ENCODE measurements at places on chromosomes 5 and 9. TPM values are rescaled to one million over a fixed set of nuclear protein-coding genes. Genes with fewer than 3 reads are reported as not detected.

DNA sequence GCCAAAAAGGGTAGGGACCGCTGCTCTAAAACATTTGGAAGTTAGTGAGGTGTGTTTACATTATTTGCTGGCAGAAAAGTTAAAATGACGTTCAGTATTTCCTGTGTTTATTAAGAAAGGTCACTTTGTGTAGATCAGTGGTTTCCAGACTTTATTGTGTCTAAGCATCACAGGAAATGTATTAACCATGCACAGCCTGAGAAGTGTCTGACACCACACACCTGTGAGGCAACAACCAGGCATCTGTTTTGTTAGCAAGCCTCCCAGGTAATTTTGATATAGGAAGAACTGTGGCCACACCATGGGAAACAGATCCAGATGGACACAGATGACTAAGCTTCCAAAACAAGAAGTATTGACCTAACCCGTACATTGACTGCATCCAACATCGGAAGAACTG, 12.0 kb downstream of the TTC1 start:
- no peak for DNase-seq

DNA sequence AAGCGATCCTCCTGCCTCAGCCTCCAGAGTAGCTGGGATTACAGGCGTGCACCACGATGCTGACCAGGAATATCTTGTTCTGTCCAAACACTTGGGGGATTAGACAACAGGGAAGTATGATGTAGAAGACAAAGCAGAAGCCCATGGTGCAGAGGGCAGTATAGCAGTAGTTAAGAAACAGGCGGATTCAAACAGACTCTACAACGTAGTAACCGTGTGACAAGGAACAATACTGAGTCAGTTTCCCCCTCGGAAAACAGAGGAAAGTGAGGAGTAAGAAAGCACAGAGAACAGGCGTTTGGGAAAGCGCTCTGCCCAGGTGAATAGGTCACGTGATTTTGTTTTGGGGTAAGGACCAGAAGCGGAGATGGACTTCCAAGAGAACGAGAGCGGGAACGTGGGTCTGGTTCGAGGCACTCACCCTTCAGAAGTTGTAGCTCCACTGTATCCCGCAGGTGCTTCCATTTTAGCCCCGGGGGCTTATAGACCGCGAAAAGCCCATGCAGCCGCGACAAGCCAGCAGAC, 306 bp downstream of the TRUB2 start:
- no peak for DNase-seq

DNA sequence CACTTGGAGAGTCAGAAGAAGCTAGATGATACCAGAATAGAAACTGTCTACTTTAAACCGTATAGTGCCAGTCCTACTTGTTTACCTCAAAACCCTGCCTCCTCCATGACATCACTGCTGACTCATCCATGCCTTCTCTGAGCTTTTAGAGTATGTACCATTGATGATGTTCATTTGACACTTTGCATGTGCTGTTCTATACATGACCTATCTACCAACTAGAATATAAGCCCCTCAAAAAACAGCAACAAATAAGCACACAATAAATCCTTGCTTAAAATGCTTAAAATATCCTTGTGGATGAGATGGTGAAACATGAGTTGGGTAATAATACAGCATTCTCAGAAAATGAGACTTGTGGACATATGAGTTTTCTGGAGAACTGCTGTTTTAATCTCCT, 2.6 kb downstream of the CTNNAL1 start:
- no peak for DNase-seq

DNA sequence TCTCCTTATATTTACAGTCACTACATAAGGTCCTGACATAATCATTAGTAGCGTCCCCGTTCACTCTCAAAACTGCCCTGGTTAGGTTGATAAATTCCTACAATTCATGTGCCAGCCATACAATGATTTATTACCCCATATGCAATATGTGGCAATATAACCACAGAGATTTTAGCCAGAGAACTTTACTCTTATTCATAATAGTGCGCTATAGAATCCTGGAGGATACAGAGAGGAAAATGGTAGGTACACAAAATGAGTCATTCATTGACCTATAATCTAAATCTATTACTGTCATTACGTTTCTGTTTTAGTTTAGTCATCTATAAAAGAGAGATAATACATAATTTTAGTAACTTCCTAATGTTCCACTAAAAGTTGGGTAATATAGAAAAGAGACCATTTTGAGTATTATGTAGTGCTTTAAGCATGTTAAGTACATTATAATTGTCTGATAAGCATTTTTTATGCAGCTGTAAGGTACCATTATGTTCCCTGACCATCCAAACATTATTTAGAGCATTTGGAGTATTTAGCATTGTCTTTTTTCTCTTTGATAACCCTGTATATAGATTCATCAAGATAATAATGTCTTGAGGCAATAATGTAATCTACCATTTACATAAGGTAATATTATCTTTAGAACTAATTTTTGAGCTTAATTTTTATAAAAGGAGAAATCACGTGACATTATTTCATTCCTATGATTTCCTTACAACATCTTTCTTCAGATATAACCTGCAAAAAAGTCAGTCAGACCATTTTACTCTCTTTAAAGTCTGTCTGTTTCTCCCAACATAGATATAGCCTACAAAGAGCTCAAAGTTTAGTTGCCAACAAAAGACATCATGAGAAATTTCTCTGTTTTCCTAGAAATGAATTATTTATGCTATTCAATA, 655.5 kb upstream of the ZNF608 start:
- no peak for DNase-seq

- no peak for DNase-seq
Measured at GRCh38 chr9:128262687-128263086, 13.1 kb downstream of the GOLGA2 start.

GRCh38 chr5:34484216-34484920, 171.8 kb upstream of the RAI14 start:
- no peak for DNase-seq

GRCh38 chr5:51201024-51201423, 182.2 kb upstream of the ISL1 start:
- DNase-seq, result no peak

GRCh38 chr5:123440456-123441181, 17.4 kb upstream of the CEP120 start:
- no peak for DNase-seq

- DNase-seq, result no peak
Measured at GRCh38 chr9:102521097-102521755, 473.9 kb upstream of the CYLC2 start.

GRCh38 chr5:116864157-116864837, 289.7 kb upstream of the SEMA6A start:
- DNase-seq, result no peak

GRCh38 chr5:31193591-31194467, at the start of gene CDH6:
TSS of gene CDH6 (plus strand) at chr5:31193686. CDS start at chr5:31267474, 73,788 bp downstream.
- no peak for DNase-seq

DNA sequence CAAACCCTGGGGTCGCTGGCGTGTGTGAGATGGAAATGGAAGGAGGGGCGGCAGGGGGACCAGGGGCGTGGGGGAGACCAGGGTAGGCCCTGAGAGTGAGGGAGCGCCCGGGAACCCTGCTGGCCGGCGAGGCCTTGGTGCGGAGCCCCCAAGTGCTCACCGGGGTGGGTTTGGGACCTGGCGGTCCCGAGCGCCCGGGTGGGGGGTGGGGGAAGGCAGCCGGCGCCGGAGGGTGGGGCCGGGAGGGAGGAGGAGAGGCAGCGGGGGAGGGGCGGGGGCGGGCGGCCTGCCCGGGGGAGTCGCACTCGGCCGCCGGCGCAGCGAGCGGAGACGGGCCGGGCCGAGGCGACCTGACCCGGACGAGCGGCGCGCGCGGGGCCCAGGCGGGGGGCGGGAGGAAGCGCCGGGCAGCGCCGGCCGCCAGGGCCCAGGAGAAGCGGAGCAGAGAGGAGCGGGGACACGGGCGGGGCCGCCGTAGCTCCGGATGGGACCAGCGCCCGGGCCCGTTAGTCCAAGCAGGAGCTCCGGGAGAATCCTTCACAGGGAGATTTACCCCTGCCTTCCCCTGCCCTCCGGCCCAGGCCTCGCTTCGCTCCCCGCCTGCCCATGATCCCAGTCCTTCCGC, at the start of gene NPR2:
TSS of gene NPR2 (plus strand) at position 295 of the 625 bp plus-strand sequence. CDS start 818 bp downstream, outside the sequence.
- no peak for DNase-seq

DNA sequence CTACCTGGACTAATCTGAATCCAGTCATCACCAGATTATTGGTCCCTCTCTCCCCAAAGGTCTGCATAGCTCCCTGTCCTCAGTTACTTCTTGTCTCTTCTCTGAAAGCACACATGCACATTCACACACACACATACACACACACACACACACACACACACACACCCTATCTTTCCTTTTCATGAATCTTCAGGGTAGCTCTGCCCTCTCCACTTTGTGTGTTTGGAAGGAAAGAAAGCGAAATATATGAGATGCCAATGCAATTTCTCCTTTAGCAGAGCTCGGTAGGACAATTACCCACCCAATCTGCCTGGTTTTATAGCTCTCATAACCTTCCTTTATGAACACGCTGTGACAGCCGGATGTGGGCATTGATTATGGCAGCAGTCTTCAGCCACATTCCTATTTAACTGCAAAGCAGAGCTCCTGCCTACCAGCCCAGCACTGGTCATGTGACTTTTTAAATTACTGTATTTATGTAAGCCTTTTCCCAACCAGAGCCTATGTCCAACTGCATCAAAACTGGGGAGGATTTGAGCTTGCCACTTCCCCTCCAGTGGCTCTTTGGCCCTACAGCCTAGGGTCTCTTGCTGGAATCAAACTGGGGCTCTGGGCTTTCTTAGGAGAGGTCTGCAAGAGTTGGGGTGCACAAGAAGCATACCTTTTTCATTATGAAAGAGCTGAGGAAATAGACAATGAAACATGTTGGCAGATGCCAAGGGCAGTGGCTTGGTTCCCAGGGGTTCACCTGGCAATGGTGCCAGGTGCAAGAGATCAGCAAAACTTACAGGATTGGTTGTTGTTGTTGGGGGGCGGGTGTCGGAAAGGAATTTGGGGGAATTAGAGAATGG, 20.8 kb upstream of the MATR3 start:
- no peak for DNase-seq

The NDFIP1 gene
- 68.3 TPM for total RNA-seq

The SLC25A2 gene
- 2.0 TPM for total RNA-seq

The PCDHAC1 gene
- 0.60 TPM for total RNA-seq

The CATSPER3 gene
- not detected for total RNA-seq

The FREM1 gene
- 5.0 TPM for total RNA-seq

The SH3GL2 gene
- total RNA-seq, result 0.24 TPM
